ENCODE measurements at places on chromosomes 7 and 10.

DNA sequence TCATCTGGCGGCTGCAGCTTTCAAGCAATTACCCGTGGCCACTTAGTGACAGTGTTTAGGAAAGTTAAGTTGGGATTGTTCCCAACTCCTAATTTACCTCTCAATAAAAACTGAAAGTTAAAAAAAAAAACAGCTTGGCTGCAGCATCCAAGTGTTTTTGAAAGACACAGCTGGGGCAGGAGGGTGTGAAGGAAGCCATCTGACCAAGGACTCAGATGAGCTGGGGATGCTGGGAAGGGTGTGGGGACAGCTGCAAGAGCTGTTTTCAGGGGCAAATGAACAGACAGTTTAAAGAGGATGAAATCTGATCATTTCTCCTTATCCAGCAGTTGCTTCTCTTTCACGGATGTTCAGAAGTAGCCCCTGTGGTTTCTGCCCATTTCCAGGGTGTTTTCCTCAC is 129.2 kb upstream of the CDCA7L start:
- no peak for DNase-seq

DNA sequence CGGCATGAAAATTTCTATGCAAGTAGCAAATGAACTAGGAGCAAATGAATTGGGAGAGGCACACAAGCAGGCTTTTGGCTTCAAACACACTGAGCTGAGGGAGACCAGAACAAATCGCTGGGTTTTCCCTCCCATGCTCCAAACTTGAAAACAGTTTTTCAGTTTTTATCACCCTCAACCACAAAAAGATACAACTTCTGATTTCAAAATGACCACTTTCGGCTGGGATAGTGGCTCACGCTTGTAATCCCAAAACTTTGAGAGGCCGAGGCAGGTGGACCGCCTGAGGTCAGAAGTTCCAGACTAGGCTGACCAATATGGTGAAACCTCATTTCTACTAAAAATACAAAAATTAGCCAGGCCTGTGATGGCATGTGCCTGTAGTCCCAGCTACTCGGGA is 9.0 kb upstream of the CHUK start:
- DNase-seq = no peak

DNA sequence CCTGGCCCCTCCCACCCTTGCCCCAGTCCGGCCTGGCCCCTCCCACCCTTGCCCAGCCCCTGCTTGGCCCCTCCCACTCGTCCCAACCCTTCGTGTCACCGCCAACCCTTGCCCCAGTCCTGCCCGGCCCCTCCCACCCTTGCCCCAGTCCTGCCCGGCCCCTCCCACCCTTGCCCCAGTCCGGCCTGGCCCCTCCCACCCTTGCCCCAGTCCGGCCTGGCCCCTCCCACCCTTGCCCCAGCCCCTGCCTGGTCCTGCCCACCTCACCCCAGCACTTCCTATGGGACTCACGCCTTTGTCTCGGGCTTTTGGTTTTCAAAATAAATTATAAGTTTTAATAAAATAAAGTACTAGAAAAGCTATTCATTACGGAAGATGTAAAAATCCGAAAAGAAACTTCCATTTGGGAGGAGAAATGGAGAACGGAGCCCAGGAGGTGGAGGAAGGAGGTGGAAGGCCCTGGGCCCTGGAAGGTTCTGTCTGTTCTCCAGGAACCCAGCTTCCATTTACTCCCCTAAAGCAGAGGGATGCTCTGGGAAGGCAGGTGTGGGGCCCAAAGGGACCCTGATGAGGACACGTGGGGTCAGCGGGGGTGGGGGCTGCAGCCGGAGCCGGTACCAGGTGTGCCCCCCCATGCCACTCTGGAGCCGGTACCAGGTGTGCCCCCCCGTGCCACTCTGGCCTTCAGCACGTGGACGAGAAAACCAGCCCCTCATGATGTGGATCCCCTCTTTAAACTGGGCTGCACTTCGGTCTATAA is 52.2 kb downstream of the PWWP2B start:
- no peak for DNase-seq

DNA sequence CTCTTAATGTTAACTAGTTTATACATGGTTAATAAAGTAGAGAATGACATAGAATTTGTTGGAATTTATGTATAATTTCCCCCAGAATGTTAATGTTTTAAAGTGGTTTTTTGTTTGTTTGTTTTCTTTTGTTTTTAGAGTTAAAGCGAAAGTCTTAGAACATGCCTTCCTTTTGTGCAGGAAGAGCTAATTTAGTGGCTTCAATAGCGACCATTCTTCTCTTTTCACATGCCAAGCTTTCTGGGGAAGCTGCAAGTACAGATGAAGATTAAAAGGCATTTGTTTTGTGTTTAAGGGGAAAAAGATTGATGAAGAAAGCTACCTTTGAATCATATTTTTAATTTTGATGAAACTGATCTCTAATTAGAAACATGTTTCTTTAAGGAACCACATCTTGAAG is 256.3 kb upstream of the CSTF2T start:
- DNase-seq = no peak

- no peak for DNase-seq
Measured at GRCh38 chr10:132742167-132742836, 43.6 kb downstream of the NKX6-2 start.

DNA sequence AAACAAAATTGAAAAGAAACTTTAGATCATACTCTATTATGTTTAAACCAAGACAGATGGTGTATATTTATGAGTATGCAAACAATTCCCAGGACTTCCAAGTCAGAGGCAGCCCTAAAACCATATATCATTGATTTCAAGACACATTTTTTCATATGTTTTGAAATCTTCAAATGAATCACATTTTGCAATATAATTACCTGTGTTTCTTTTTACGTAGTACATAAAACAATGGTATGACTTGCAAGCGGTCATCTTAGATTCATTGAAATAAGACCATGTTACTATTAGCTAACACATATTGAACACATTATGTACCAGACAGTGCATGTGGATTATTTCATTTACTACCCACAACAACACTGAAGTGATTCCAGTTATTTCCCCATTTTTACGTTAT is 14.9 kb downstream of the SMURF1 start:
- DNase-seq = no peak

DNA sequence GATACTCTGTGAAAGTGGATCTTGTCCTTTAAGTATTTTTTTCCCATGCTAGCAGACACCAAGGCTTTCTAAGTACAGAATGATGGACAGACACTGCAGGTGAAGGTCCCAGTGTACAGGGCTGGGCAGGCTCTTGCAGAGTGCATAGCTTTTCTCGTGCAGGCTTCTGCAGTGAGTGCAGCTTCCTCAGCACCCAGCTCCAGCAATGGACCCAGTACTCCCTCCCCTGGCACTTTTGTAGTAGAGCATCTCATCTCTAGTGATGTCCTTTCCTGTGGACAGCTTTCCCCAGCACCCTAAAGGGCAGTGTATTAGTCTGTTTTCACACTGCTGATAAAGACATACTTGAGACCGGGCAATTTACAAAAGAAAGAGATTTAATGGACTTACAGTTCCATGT is 104.3 kb downstream of the CUL2 start:
- DNase-seq = no peak
